NCI-H1048 (cell line): ENCODE measurements at places on chromosomes 16 and 17.

DNA sequence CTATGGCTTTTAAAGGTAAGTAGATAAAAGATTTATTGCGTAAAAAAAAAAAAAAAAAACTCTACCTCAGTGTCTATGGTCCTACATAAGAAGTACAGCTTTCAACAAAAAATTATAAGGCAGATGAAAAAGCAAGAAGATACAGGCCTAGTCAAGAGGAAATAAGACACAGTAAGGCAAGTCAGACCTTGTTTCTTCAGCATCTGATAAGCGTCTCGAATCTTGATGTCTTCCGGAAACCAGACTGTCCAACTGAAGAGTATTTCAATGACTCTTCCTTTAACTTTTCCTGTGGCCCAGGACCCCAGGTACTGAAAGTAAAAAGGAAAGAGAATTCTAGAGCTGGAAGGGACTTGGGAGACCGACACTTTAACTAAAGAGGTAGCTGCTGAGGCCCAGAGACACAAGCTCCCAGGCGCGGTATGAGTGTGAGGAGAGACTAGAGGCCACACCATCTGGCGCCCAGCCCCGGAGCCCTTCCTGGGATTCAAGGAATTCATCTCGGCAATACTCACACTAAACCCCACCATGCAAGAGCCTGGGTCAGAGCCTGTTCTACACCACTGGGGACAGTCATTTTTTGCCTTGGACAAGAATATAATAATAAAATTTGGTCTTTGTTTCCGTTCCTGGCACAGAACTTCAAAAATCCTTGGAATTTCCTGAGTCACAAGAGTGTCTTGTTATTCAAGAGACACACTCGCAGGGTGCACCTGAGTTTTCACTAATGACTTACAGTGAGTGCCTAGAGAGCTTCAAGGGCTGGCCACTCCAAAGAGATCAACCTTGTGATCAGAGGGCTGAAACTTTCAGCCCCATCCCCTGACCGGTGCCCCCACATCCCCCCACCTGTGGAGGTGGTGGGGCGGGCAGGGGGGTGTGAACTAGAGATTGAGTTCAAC, 18.6 kb downstream of the GGA2 start:
- no peak for DNase-seq

- no peak for DNase-seq
Observed at GRCh38 chr16:57805176-57805575, 2.9 kb upstream of the KIFC3 start.

DNA sequence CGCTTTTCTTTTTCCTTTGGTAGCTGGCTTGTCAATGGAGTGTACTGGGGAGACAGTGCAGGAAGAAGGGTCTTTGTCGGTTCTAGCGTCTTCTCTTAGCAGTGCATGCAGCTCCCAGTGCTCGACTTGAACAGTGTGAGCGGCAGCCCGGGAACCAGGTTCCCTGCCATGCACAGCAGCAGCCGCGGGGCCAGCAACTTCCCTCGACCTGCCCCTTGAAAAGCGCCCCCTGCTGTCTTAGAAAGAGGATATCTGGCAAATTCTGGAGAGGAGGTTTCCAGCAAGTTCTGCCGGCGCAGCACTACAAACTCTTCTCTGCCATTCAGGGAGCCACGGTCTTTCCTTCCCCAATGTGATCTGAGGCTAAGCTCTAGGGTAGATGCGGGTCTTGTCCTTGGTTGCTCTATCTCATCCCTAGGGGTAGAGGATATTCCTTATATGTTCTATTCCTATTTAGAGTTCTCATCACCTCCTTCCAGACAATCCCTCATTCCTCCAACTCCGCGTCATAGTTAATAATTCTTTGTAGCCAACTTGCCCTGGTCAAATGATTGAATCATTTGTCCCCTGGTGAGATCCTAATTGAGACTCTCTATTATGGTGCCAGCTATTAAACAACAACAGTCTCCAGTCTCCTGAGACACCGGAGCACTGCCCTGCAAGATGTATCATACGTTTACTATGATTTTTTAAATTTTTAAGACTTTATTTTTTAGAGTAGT, 451.3 kb downstream of the PMP22 start:
- DNase-seq: no peak

- DNase-seq: no peak
Observed at GRCh38 chr17:40536295-40537171, 28.7 kb downstream of the CCR7 start.

- no peak for DNase-seq
Observed at GRCh38 chr16:15732416-15732815, 82.4 kb downstream of the NDE1 start.

DNA sequence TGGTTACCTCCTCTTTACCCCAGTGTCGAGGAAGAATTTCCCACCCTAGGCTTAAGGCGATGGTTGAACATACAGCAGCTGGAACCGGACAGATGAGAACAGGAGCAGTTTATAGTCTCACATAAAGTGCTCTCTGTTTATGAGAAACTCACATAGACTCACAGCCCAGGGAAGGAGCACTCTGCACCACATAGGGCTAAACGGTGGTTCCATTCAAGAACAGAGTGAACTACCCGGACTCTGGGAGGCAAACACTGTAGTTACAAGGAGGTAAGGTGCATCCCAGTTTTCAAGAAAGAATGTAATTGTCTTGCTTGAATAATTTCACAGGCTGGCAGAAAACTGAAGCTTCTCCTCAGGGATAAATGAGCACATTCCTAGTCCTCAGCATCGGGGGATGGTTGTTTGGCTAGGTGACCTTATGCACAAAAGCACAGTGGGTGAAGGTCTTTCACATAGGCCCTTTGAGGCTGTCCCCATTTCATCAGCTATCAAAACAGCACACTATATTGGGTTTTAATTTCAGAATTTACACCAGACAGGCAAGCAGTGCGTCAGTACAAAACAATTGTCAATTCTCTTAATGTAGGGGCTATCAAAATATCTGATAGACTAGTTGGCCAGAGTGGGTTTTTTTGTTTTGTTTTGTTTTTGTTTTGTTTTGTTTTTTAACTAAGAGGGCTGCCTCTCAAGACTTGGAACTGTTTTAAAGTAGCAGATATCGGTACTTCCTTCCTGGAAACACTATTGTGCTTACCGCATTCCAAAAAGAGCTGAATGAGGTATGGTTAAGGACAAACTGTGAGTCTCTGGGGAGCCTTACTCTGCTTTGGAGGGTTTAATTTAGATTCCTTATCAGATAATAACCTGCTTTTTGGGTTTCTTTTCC, 918.1 kb upstream of the CDH8 start:
- no peak for DNase-seq

DNA sequence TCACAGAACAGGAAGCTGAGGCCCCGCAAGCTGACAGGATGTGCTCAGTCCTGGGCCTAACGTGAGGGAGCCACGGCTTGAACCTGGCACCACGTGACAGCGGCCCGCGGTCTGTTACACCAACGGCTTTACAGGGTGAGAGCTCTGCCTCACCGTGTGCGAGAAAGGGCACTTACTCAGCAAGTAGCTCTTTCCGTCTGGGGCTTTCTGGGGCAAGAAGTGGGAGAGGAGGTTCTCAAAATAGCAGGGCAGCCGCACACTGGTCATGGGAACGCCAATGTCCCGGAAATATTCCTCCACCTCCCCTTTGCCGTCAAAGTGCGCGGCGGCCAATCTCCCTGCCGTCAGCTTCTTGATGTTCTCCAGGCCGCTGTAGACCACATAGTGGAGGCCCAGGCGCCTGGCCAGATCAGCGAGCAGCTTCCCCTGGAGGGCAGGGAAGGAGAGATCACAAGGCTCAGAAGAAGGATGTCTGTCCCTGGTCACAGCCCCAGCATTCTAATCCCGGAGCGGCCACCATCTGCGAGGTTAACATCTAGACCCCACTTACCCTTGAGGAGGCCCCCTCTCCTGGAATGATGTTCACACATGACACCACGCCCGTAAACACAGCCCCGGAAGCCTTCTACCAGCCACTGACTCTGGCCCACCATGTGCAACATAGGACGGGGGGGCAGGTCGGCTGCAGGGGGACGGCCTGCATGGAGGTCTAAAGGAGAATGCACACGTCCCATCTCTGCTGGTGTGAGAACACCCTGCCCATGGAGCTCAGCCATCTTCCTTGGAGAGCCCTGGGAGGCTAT, 8.2 kb downstream of the NMRAL1 start:
- no peak for DNase-seq
